ENCODE measurements at places on chromosomes 2 and 18.

DNA sequence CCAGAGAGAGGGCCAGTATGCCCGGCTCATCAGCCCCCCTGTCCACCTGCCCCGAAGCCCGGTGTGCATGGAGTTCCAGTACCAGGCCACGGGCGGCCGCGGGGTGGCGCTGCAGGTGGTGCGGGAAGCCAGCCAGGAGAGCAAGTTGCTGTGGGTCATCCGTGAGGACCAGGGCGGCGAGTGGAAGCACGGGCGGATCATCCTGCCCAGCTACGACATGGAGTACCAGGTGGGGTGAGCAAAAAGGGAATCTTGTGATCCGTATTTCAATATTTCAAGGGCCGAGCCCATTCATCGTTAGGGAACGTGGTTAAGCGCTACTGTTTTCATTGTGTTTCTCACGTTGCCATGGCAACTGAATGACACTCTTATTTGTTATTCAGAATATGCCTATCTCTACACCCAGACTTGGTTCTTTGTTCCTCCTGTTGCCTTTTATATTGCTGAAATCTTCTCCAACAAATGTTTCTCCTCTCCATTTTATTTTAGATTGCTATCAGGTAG is 81.5 kb downstream of the NRP2 start:
- DNase-seq = no peak

- DNase-seq = no peak
Measured at GRCh38 chr2:236944561-236944960, 141.1 kb upstream of the COPS8 start.

DNA sequence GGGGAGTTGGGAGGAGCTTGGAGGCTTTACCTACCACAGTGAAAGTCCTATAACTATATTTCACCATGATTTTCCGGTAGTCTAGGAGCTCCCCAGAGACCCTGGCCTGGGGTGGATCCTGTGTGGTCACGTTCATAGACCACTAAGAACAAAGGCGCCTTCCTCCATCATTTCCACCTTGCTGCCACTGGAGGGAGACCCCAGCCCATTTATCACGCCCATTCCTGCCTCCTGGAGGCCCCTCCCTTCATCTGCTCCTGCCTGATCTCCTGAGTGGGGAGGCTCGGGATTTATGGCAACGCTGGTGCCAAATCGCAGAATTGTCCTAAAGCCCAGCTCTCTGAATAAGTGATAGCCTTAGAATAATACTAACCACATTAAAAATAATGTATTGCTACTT is 507.6 kb upstream of the SPHKAP start:
- DNase-seq = no peak

DNA sequence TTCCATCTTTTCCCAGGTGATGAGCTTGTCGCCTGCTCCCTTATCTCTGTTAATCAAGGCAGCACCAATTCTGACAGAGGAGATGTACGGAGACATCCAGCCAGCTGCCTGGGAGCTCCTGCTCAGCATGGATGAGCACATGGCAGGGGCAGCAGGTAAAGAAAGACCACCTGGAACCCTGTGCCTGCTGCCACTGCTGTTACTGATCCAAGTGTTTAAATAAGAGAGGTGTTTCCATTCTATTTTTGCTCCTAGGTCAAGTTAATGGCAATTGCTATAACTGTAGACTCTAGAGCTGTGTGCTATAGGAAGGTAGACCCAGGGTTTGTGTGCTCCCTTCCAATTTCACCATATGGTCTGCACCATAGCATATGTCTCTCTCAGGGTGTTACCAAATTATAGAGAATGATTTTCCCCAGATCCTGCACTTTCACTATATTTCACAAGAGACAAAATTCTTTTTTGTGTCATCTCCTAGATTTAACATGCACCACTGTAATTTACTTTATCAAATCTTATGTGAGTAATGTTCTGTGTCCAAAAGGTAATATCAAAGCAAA is 88.6 kb upstream of the RPE start:
- no peak for DNase-seq

GRCh38 chr2:225842939-225843338 is 443.4 kb downstream of the NYAP2 start:
- no peak for DNase-seq
